Psoas muscle (tissue), 8 donors: ENCODE measurements at places on chromosomes 12 and 14. TPM values are rescaled to one million over a fixed set of nuclear protein-coding genes. Genes with fewer than 3 reads are reported as not detected.
A peak's percentile ranks its signal among the peaks of the same experiment; 100 is the strongest.

DNA sequence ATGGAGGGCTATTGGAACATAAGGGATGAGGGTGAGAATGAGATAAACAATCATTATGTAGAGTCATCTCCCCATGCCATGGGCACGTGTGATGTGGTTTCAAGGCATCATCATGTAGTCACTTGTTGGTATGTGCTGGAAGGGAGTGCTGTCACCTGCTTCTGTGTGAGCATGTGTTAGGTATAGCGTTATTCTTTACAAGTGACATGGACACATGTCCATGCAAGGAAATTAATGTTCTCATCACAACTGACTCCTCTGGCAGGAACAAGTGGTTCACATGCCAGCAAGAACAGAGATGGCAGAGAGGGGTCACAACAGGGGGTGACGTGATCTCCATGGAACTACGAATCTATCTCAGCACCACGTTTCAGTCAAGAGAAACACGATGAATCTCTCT lies 815.8 kb downstream of the BCL11B start:
- H3K4me3 ChIP-seq, result no peak overlapping the region
- H3K36me3 ChIP-seq, result no peaks in the 10 kb centered on the region
- no peak for DNase-seq
- no peak overlapping the region for H3K27ac ChIP-seq
- H3K4me1 ChIP-seq, result no peaks in the 10 kb centered on the region

GRCh38 chr12:121610239-121611149 lies 15.8 kb upstream of the ORAI1 start:
- H3K27me3 ChIP-seq, result no peaks in the 10 kb centered on the region
- DNase-seq, result no peak
- H3K27ac ChIP-seq, result peak overlapping the region; percentile 87
- peaks cover 10% of the 10 kb centered on the region for H3K4me1 ChIP-seq
- H3K36me3 ChIP-seq, result no peaks in the 10 kb centered on the region

DNA sequence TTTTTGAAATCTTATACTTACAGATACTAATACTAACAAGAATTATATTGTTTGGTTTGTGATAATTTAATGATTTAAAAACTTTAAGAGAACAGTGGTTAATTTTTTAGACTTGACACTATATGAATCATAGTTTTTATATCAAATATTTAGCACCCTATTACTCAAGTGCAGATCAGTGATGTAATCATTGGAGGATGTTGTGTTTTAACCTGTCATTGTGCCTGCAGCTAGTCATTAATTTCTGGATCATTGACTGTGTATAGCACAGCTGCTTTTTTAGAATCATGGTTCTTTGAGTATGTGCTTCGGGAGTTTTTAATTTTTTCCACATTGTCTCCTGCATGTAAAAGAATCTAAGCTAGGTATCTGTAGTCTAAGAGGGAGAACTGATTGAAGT lies 17.3 kb downstream of the ARID4A start:
- H3K27me3 ChIP-seq, result no peaks in the 10 kb centered on the region
- H3K4me1 ChIP-seq, result no peaks in the 10 kb centered on the region
- no peaks in the 10 kb centered on the region for H3K36me3 ChIP-seq
- no peak overlapping the region for H3K4me3 ChIP-seq
- no peak overlapping the region for H3K27ac ChIP-seq

GRCh38 chr12:5689773-5690172 lies 255.3 kb downstream of the ANO2 start:
- H3K27ac ChIP-seq, result no peak overlapping the region
- H3K27me3 ChIP-seq, result peaks cover 2% of the 10 kb centered on the region
- no peaks in the 10 kb centered on the region for H3K36me3 ChIP-seq
- H3K4me1 ChIP-seq, result no peaks in the 10 kb centered on the region

- H3K27ac ChIP-seq, result no peak overlapping the region
- no peaks in the 10 kb centered on the region for H3K27me3 ChIP-seq
- peaks cover 4% of the 10 kb centered on the region for H3K4me1 ChIP-seq
- DNase-seq, result no peak
- H3K36me3 ChIP-seq, result no peaks in the 10 kb centered on the region
These were observed 57.6 kb downstream of the BRMS1L start for GRCh38 chr14:35883677-35884293.

- H3K27me3 ChIP-seq, result no peaks in the 10 kb centered on the region
- H3K36me3 ChIP-seq, result no peaks in the 10 kb centered on the region
- H3K27ac ChIP-seq, result no peak overlapping the region
- no peak for DNase-seq
- H3K4me3 ChIP-seq, result no peak overlapping the region
These were observed 23.7 kb upstream of the HDAC7 start for GRCh38 chr12:47843226-47843980.

DNA sequence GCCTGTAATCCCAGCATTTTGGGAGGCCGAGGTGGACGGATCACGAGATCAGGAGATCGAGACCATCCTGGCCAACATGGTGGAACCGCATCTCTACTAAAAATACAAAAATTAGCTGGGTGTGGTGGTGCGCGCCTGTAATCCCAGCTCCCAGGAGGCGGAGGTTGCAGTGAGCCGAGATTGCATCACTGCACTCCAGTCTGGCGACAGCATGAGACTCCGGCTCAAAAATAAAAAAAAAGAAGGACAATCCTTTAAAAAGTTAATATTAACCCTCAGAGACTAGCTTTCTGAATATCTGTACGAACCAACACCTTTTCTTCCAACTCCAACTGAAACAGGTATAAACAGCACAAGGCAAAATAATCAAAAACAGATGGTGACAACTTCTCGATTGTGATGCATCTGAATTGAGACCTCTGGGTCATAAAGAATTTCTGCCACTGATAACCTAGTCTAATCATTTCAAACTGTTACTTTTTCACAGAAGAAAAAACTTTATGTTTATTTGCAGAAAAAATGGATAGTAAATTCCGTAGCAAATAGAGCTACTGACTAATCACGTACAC lies 27.8 kb downstream of the CLIP1 start:
- peak overlapping the region; percentile 94 for H3K27ac ChIP-seq
- H3K27me3 ChIP-seq, result no peaks in the 10 kb centered on the region
- H3K36me3 ChIP-seq, result no peaks in the 10 kb centered on the region
- H3K4me1 ChIP-seq, result peaks cover 25% of the 10 kb centered on the region
- peak overlapping the region; percentile 71 for H3K4me3 ChIP-seq
- DNase-seq, result peak; percentile 82

The SCN8A gene
- total RNA-seq, result 0.32 TPM

The PTPN21 gene
- 14.8 TPM for total RNA-seq

The CLECL1 gene
- not detected for total RNA-seq
